T-helper 1 cell (primary cell): ENCODE measurements at places on chromosomes 12 and 14.

DNA sequence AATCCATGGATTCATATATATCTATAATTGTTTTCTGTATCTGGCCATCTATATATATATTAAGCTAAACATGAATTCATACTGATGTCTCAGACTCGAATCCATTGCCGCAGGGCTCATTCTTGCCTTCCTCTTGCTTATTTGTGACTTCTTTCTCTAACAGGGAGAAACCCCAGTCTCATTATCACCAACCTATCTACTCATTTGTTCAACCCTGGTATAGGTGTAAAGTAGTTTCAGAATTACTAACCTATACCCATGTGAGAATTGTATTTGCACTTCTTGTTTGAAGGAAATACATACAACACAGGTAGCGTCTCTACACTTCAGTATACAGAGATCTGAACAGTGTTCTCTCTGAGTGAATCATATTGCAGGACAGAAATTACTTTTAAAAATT is 77.7 kb downstream of the PTPN11 start:
- DNase-seq, result peak; percentile 67

GRCh38 chr12:131089531-131090273 is 136.0 kb downstream of the ADGRD1 start:
- no peak for DNase-seq

- DNase-seq, result no peak
Measured at GRCh38 chr12:10511756-10512355, 6.2 kb downstream of the EIF2S3B start.

DNA sequence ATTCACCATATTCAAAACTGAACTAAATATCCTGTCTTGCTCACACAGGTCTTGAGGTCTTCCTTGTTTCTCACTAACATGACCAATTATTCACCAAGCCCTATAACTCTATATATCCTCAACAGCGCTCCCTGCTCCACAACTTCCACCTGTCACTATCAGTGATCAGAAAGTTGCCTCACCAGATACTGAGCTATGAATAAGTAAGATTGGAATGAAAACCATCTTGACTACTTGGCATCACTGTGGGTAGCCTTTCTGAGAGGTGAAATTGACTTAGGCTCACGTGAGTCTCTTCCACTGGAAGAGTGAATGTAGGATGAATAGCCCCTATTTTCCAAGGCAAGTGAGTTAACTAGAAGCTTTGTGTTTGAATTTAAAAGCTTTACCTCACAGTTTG is 167.1 kb downstream of the PIK3C2G start:
- no peak for DNase-seq

GRCh38 chr14:38078393-38078792 is 129.3 kb upstream of the SSTR1 start:
- no peak for DNase-seq
